ENCODE measurements at places on chromosomes 4 and X.

GRCh38 chr4:10051517-10052135, 30.3 kb upstream of the SLC2A9 start:
- DNase-seq: no peak

GRCh38 chr4:34972189-34972588, 1272.1 kb downstream of the ARAP2 start:
- no peak for DNase-seq

GRCh38 chr4:4857001-4857808, 2.3 kb upstream of the MSX1 start:
- DNase-seq: peak; percentile 7

DNA sequence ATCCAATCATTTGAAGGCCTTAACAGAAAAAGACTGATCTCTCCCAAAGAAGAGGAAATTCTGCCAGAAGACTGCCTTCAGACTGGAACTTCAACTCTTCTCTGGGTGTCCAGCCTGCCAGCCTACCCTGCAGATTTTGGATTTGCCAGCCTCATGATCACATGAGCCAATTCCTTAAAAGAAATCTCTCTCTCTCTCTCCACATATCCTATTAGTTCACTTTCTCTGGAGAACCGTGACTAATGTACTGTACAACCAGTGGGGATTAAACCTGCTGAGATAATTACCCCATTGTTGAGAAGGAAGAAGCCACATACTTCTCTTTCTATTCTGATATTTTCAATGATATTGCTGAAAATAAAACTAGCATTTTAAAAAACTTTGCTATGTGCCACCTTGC, 711.3 kb upstream of the AMOT start:
- no peak for DNase-seq

DNA sequence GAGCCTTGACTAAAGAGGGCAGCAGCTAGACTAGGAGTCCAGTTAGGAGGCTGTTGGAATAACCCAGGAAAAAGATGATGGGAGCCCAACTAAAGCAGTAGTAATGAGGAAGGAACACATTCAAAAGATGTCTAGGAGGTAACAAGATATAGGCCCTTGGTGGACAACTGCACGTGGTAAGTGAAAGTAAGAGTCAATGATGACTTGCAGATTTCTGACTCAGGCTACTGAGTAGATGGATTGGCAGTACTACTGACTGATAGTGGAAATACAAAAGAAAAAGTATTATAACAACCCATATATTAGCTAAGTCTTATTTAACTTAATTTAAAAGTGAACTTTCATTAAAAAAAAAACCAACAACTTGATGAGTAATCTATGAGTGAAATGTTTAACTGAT, 74.0 kb downstream of the PAK3 start:
- no peak for DNase-seq

DNA sequence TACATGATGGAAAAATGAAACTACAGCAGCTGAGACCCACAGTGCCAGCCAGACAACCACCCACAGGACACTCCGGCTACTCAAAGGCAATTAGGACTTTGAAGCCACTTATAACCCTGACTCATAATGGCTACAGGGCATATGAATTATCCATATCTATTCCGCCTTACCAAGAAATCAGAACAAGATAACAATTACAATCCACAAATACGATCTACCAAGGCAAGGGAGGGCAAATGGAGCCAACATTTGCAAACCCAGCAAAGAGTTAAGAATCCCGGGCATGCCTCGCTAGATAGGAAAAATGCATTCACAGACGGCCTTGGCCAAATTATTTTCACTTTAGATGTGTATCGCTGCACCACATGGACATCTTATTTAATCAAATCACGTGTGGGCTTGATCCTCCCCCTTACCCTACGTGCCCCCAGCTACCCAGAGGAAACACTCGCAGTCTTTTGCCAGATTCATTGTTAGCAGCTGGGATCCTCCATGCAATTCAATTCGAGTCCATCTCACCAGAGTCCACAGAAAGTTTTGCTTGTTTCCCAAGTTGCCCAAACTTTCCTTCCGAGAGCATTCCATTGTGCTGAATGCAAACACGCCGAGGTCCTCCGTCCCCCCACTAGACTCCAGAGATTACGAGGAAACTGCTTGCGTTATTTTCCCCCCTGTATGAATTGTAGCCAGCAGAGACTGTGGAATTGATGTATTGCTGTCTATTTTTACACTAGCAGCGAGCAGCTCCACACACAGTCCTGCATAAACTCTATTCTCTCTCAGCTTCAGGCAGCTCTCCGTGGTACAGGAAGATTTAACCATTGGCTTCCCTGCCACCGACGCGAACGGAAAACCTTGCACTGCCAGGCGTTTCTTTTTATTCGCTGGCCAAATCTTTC, 1.2 kb downstream of the PPARGC1A start:
- DNase-seq: no peak

- no peak for DNase-seq
Observed at GRCh38 chr4:139085141-139085540, 69.6 kb downstream of the NOCT start.

- DNase-seq: no peak
Observed at GRCh38 chrX:41688835-41689234, at the start of gene GPR34. Gene GPR34, plus strand, starts transcription at chrX:41688973. Its CDS starts 6,661 bp downstream, at chrX:41695634.

DNA sequence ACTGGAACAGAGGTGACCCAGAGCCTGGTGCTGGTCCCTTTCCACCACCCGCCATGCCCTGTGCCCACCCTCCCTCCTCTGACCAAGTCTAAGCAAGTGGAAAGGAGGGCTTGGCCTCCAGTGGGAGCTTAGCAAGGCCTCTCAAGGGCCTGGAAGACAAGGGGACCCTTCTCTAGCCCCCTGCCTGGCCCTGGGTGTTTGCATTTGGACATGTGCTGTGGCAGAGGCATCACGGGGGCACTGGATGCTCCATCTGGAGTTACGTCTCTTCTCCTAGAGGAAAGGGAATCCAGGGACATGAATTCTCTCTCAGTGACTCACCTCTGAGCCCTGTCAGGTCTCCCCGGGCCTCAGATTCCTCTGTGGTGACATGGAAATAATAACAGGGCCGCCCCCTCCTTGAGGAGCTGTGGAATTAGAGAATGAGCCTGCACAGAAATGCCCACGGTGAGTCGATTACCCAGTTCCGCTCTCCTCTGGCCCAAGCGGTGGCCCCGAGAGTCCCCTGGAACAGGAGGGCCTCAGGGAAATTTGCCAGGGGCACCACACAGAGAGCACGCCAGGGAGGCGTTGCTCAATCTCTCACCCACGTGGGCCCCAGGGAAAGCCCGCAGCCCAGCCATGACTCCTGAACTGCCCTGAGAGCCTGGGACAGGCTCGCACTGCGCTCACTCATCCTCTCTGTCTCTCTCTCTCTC, 189.6 kb downstream of the BCOR start:
- peak; percentile 71 for DNase-seq

GRCh38 chr4:11632483-11632882, 203.8 kb upstream of the HS3ST1 start:
- DNase-seq: no peak

DNA sequence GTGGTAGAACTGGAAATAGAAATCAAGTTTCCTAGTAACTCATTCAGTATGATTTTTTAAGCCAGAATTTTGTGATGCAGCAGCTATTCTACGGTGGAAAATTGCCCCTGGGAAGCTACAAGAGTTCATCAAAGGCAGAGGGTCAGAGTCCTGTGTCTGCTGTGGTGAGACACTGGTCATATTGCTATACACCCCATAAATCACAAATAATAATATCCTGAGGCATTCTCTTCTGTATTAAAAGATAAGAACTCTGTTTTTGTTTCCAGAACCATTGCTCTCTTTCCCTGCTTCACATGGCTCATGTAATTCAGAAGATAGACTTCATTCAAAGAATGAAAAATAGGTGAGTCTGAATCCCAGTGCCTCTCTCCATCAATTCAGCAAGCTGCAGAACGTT, 188.8 kb upstream of the NOCT start:
- DNase-seq: no peak

- peak; percentile 69 for DNase-seq
Observed at GRCh38 chr4:122827258-122827878, 737 bp downstream of the FGF2 start.

DNA sequence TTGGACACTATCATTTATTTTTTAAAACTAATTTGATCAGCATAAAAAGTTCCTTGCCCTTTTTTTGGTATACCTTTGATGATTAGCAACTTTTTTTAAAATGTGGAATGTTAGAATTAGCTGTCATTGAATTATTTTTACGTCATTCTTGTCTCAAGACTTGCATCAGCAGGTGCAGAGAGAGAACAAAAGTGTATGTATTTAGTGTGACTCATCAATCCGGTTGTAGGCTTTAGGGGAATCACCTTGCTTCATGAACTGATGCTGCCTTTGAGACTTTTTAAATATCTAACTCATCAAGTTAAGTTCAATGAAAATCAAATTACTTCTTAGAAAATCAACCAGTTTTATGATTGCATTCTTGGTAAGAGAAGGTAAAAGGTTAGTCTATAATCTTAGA, 125.1 kb downstream of the ARX start:
- DNase-seq: no peak

GRCh38 chr4:174616661-174617060, 94.4 kb upstream of the HPGD start:
- DNase-seq: no peak

- no peak for DNase-seq
Observed at GRCh38 chrX:111244235-111244750, 26.0 kb downstream of the CAPN6 start.

GRCh38 chr4:46820154-46820553, 88.9 kb downstream of the COX7B2 start:
- DNase-seq: no peak

- no peak for DNase-seq
Observed at GRCh38 chr4:186079694-186080093, 10.7 kb downstream of the TLR3 start.

DNA sequence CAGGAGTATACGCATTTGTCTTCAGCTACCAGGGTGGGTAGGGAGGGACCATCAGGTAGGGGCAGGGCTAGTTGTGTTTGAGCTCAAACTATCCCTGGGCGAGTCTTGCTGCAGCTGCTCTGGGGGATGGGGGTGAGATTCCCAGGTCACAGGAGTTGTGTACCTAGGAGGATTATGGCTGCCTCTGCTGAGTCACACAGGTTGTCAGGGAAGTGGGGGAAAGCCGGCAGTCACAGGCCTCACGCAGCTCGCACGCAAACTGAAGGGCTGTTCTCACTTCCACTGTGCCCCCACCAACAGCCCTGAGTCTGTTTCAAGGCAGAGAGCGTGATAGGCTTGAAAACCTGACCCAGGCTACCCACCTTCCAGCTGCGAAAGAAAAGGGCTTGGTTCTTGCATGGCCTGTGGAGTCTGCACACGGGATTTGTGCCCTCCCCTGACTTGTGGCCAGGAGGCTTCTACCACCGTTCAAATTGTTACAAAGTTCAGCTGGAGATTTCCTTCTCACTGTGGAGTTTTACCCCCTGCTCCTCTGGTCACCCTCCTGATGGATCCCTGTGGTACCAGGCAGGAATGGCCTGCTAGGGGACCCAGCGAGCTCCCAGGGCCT, 63.8 kb downstream of the ARFIP1 start:
- DNase-seq: no peak

GRCh38 chrX:53128097-53128749, 34.3 kb downstream of the KANTR start:
- no peak for DNase-seq

DNA sequence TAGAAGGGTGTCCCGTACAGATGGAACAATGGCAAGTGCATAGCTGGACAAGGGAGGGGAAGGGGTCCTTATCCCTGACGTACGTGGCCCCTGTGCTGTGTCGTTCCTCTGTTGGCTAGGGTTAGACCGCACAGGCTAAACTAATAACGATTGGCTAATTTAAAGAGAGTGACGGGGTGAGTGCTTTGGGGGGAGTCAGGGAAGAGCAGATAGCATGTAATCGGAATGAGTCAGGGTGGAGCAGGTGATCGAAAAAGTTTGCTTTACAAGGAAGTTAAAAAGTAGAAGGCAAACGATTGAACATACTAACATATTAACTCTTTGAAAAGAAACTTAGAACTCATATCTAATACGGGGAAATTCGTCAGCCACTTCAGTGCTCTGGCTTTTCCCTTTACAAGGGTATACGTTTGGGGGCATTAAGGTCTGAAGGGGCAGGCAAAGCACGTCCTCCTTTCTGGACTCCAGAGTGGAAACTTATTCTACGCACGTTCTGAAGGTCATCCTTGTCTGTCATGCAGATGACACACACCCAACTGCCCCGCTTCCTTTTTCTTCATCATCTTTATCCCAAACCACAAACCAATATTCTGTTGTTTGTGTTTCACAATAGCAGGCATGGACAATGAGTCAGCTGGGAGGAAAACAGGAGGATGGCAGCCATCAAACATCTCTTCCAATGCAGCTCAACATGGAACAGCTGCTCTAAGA, 10.2 kb upstream of the CRLF2 start:
- no peak for DNase-seq

GRCh38 chr4:168221301-168221700, 97.3 kb downstream of the DDX60 start:
- DNase-seq: no peak

DNA sequence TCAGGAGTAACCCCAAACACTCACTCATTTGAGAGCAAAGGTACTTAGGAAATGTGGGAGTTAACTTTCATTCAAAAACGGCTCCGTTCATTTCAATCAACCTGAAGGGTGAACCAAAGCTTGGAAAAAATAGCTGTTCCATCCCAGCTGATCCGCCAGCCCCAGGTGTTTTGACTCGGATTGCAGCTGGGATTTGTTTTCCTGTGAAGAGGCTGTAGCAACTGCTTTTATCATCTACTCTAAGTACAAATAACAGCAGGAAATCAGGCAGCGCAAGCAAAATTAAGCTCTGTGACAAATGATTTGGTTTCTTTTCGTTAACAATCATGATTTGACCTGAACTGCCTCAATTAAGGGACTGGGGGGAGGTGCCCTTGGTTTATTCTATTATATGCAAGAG, 154.7 kb downstream of the BEND2 start:
- no peak for DNase-seq

DNA sequence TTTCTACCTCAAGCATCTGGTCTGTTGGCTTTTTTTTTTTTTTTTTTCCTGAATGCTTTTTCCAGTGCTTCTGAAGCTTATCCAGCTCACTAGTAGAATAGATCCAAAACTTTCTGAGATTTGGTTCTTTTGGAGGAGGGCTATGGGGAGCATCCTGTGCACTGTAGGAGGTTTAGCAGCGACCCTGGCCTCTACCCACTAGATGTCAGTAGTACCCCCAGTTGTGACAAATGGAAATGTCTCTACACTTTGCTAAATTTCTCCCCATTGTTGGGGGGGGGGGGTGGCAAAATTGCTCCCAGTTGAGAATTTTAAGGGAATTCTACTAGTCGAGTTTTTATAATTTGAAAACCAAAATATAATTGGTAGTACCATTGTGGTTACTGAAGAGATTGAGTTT, 23.0 kb upstream of the PPA2 start:
- DNase-seq: no peak

DNA sequence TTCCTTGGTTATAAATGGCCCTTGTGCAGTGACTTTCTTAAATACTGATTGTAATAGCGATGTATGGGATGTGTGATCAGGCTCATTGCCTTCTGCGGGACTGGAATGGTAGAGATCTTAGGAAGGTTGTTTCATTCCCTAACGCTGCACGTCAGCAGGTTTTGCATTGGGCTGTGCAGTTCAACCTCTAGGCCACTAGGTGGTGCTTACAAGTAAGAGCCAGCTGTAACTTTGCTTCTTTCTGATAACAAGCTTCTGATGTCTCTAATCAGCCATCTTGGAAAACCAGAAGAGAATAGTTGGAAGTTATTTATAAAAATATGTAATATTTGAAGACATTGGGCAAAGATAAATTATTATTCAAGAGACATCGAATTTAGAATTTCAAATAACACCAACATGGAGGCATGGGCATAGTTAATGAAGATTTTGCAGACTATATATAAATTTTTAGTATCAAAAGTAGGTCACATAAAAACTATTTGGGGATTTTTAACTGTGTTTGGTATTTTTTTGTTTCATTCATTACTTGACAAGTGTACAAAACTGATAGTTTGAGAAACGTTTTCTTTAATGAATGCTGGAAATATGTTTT, 339.7 kb upstream of the PCDH7 start:
- no peak for DNase-seq

Data from ovary (tissue), 10 donors.